NCI-H2081 treated with DMSO at 0.1 percent for 48 hours (cell line): ENCODE measurements at places on chromosomes 2 and 18.

- DNase-seq, result no peak
Measured at GRCh38 chr2:172207911-172208310, 105.2 kb upstream of the DLX2 start.

DNA sequence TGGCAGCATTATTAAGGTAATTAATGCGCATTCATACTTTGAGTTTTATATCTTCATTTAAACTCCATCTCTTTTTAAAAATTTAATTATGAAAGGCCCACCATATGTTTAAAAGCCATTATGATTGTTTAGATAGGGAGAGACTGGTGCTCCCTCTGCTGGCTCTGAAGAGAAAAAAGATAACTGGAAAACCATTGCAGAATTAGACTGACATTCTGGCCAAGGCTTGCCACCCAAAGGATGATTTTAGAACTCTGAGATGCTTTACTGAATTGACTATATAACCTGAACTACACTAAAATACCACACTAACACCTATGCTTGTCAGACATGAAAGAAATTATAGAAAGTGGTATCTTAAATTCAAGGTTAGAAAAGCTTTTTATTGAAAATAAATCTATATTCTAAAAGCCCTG lies 127.6 kb upstream of the SPOPL start:
- no peak for DNase-seq

DNA sequence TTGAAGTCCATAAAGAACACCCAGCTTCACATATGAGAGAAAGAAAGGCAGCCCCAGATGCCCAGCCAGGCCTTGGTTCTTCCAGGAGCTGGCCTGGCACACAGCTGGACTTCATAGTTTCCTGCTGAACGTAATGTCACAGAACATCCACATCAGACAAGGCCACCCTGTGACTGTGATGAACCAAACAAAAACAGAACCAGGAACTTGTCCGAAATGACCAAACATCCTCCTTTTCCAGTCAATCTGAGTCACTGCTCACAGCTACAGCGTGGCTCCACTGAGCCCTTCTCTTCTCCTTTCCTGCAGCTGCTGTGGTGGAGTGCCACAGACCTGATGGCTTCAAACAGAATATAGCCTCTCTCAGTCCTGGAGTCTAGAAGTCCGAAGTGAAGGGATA lies 45.4 kb upstream of the PAPOLG start:
- no peak for DNase-seq

DNA sequence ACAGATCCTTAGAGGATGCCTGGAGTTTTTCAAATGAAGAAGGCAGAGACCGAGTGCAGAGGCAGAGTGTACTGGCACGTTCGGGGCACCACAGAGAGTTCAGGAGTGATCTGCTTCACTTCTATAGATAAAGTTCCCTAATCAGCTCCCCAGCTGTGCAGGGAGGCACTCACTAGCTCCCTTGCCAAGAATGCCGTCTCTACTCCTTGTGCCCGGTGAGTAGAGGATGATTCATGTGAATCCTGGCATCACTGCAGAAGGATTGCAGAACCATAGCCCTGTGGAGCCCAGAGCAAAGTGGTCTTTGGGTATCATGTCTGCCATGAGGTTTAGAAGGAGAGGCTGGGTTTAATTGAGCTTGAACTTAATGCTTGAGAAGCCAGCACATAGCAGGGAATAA lies 510.1 kb upstream of the RAB6C start:
- DNase-seq, result no peak

DNA sequence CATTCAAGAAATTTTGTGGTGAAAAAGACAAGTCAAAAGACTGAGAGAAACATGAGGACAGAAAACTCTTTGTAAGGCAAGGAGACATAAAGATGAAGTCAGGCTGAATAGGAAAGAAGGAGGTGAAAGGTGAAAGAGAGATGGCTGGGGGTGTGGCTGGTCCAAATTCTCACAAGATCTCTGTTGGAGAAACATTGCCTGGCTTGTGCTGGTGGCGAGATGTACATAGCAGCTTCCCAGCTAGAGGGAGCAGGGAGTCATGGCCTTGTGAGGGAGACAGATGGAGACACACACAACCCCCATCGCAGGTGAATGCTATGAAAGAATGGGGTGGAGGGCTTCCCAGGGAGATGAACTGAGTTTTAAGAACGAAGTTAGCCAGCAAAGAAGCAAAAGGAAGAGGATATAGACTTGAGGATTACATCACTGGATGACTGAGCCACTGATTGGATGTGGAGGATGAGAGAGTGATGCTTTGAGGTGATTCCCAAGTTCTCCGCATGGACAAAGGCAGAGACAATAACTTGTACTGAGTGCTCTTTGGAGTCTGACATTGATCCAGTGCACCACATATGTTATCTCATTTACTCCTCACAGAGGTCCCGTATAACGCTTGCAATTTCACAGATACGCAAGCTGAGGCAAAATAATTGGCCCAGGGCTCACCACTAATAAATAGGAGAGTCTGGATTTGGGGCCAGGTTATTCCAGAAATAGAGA lies 3.7 kb upstream of the EMX1 start:
- no peak for DNase-seq

GRCh38 chr18:73590950-73591349 lies 556.7 kb downstream of the FBXO15 start:
- no peak for DNase-seq

DNA sequence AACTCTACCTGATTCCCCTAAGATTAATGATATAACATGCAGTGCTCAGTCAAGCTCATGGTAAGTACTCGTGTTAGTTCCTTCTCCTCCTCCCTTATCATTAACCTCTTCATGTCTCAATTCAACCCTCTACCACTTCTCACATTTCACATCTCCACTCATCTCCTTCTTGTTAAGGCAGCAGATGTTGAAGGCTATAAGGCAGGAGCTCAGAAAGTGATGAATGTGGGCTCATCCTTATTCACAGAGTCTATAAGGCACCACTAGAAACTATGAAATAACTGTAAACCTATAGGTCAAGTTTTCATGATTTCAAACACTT lies 56.0 kb downstream of the CLHC1 start:
- DNase-seq, result no peak

GRCh38 chr2:126753501-126754212 lies 97.7 kb downstream of the GYPC start:
- no peak for DNase-seq

GRCh38 chr2:127205218-127206125 lies 14.6 kb downstream of the CYP27C1 start:
- DNase-seq, result no peak

GRCh38 chr2:196277002-196277401 lies 105.6 kb upstream of the STK17B start:
- no peak for DNase-seq

- no peak for DNase-seq
Measured at GRCh38 chr18:65352186-65352585, 398.6 kb upstream of the CDH7 start.

DNA sequence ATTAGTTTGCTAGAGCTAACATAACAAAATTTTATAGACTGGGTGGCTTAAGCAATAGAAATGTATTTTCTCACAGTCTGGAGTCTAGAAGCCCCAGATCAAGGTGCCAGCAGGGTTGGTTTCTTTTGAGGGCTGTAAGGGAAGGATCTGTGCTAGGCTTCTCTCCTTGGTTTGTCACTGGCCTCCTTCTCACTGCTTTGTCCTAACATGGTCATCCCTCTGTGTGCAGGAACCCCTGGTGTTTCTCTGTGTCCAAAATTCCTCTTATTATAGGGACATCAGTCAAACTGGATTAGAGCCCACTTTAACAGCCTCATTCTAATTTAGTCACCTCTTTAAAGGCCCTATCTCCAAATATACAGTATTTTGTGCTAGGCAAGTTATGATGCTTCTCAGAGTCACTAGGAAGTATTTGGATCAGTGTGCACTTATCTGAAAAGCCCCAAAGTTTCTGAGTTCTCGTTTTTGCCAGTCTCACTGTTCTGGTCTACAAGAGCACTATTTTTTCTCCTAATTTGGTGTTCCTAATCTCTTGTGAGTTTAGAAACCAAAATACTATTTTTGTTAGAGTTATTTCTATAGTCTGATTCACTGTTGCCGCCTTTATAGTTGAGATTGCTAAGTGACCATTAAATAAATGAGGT lies 29.0 kb downstream of the ZC3H6 start:
- no peak for DNase-seq

DNA sequence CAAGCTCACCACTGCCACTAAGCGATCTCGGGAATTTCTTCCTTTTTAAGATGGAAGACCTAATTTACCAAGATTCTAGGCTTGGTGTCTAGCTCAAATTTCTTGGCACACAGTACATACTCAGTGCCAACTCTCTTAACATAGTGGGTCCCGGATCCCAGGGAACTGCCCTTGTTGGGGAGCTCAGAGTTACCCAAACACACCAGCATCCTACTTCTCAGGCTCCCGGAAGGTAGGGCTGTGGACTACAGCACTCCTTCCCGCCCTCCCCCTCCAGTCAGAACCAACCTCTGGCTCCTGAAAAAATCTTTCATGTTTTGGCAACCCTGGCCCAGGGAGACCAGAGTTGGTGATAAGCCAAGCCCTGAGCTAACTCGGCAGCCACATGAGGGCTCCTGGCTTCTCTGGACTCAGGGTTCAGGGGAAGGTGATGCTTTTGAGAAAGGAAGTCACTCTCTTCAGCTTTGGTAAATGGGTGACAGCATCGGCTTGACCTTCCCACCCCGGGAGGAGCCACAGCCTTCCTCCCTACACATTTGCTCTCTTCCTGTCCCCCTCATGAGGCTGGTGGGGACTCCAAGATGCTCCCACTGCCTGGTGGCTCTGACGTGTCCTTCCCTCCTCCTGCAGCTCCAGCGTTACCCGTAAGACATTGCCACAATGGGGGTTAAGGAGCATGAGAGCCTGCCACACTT lies 8.8 kb downstream of the ODC1 start:
- no peak for DNase-seq

DNA sequence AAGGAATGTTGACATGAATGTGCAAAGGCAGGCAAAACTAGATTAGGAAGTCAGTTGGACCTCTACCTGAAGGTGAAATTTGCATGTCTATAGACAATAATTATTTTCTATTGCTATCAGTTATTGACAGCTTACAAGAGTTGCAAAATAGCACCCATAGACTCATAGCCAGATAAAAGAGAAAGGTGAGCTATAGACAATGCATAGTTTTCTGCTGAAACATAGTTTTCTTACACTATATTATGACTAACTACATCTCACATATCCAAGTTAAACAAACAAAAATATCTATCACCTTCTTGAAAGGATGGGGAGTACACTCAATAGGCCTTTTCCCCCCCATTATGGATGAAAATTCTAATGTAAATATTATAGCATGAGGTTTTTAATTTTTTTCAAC lies 305.0 kb downstream of the PTH2R start:
- DNase-seq, result no peak

DNA sequence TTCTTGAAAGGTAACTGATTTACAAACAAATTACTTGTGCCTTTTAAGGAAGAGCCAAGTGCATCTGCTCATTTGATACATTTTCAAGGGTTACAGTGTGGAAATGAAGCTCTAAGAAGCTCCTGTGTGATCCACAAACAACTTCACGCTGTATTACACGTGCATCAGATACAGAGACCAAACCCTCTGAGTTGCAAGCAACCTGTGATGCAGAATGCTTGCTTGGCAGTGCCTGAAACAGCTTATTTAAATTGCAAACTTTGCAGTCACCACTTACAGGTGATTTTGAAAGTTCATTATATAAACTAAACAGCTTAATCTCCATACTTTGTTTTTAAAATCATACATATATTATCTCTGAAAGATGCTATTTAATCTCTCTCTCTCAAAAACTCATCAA lies 50.1 kb downstream of the ZEB2 start:
- DNase-seq, result no peak

GRCh38 chr2:85797921-85798320 lies 44.1 kb downstream of the ATOH8 start:
- no peak for DNase-seq

GRCh38 chr2:188077757-188078156 lies 213.9 kb upstream of the GULP1 start:
- no peak for DNase-seq

GRCh38 chr18:35827275-35827902 lies 145.1 kb upstream of the RMP24 start:
- no peak for DNase-seq

DNA sequence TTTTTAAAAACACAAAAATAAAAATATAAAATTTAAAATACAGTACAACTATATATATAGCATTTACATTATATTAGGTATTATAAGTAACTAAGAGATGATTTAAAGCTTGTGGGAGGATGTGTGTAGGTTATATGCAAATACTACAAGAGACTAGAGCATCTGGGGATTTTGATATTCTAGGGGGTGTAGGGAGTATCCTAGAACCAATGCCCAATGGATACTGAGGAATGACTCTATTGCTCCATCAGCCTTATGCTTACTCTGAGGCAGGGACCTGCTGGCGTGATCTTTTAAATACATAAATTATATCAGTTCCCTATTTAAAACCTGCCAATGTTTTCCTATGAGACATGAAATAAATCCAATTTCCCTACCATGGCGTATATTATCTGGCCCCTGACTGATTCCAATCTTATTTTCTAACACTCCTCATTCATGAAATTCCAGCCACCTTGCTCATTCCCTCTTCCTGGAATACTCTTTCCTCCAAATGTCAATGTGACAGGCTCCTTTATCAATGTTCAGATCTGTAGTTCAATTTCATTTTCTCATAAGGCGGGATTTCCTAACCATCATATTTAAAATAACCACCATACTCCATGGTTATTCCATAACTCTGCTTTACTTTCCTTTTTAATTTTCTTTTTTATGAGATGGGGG lies 22.2 kb downstream of the SP3 start:
- DNase-seq, result no peak

DNA sequence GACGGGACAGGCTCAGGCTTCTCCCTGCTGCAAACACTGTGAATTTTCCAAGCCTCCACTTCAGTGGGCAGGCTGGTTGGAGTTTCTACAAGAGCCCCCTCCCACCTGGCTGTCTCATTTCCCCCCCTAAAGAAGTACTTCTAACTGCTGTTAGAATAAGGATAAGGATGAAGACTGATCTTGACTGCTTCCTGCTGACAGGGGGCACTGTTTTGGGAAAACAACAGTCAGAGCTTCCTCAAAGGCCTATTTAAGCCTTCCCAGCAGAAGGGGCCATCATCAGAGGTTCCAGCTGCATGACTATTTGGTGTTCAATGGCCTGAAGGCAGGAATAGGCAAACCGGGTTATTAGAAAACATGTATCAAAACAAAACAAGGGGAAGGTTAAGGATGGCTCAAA lies 1162.8 kb downstream of the DSC3 start:
- no peak for DNase-seq
